Left cardiac atrium (tissue), 4 donors: ENCODE measurements at places on chromosomes 5 and 9. TPM values are rescaled to one million over a fixed set of nuclear protein-coding genes. Genes with fewer than 3 reads are reported as not detected.

GRCh38 chr5:10461041-10461440, 19.4 kb downstream of the ROPN1L start:
- DNase-seq = no peak

DNA sequence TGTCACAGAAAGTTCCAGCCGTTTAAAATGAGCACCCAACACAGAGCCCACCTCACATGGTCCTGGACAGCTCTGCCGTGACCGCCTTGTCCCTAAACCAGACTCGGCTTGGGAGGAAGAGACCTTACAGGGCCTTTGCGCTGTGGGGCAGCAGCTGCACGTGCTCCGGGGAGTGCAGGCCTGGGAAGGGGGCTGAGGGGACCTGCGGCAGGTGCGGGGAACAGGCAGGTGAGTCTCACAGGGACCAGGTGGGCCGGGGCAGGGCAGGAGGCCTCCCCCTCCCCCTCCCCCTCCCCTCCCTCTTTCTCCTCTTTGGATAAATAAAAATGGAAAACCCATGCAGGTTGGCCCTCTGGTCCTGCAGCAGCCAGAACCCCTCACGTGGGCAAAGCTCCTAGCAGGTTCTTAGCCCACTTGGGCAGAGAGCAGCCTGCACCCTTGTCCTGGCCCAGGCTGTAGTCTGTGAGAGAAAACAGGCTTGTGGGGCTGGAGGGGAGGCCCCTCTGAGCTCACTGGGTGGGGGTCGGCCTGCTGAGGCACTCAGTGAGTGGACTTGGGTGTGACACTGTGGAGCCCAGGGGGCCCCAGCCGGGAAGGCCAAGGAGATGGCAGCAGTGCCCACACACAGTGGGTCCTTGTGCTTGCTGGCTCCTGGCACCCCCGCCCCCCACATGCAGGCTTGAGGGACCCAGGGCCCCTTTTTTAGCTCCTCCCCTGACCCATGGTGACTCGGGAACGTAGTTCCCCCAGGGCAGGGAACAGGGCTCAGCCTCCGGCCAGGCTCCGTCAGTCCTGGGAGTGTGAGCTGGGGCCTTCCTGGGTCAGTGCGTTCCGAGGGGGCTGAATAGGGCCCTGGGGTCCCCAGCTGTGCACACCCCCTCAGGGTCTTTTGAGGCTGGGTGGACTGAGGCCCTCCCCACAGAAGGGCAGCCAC, 40.0 kb upstream of the CACNA1B start:
- no peak for DNase-seq

DNA sequence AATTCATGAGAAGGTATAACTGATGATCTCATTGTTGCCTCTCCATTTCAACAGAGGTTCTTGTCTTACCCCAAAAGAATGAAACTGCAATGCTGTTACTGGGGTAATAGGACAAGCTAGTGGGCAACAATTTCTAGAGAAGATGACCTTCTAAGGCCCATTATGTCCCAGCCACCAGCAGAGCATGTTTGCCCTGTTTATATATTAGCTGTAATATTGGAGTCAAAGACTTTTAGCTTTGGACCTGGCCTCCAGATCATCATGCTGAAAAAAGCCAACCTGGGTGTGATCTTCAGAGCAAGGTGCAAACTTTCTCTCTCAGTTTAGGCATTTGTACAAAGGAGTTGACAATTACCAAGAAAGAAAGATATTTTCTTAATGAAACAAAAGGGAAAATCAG, 3.4 kb downstream of the ALDOB start:
- no peak for DNase-seq

- no peak for DNase-seq
These were observed 577.0 kb upstream of the DAB2 start for GRCh38 chr5:40001796-40002195.

- no peak for DNase-seq
These were observed 29.7 kb upstream of the ERCC6L2 start for GRCh38 chr9:95845751-95846150.

DNA sequence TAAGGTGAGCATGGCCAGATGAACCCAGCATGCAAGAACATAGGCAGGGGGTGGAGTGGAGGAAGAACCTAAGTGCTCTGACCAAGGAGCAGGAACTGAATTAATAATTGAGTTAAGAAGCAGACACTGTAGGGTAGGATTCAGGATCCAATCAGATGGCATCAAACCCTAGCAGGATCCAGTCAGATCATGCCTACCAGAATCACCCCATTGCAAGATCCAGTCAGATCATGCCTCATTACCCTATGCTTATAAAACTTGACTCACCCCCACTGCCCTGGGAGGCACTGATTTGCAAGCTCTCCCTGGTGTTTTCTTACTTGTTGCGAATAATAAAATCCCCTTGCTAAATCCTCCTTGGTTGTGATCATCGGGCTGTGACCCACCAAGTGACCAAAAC, 19.7 kb downstream of the TUSC1 start:
- no peak for DNase-seq

DNA sequence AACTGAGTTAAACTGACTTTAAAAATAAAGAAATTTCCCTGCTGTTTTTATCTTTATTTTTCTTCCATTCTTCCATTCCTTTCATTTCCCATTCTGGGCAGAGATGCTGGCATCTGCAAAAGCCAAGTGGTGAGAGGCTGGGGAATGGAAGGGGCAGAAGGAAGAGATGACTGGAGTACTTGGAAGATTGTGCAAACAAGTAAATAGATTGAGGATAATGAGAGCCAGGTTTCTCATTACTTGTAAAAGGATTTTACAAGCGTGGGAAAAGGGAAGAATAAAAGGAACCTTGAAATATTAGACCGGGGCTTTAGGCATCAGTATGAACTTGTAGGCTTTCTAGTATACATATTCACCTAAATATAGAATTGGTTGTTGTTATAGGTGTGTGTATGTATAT, 341.2 kb downstream of the CAAP1 start:
- DNase-seq = no peak

- DNase-seq = no peak
These were observed 656.3 kb downstream of the PRELID2 start for GRCh38 chr5:145178641-145179523.

GRCh38 chr9:97863314-97863713, 10.3 kb downstream of the FOXE1 start:
- no peak for DNase-seq

Gene C1QTNF3
- total RNA-seq = 2.4 TPM

Gene HTR1A
- not detected for total RNA-seq
